ENCODE measurements at places on chromosomes 2 and 18. TPM values are rescaled to one million over a fixed set of nuclear protein-coding genes. Genes with fewer than 3 reads are reported as not detected.

GRCh38 chr2:176155356-176156044, 1.6 kb upstream of the HOXD3 start:
- no peak for DNase-seq

GRCh38 chr2:68726100-68726499, 8.5 kb upstream of the ARHGAP25 start:
- DNase-seq: no peak

- DNase-seq: no peak
Measured at GRCh38 chr2:43170405-43171105, 55.9 kb downstream of the ZFP36L2 start.

GRCh38 chr2:30613001-30613400, 166.0 kb downstream of the LCLAT1 start:
- no peak for DNase-seq

- DNase-seq: no peak
Measured at GRCh38 chr2:121492409-121492808, 38.3 kb upstream of the RNU4ATAC start.

GRCh38 chr2:69087912-69088240, 74.9 kb downstream of the ANTXR1 start:
- DNase-seq: no peak

GRCh38 chr2:27960237-27960912, 69.8 kb downstream of the BABAM2 start:
- DNase-seq: no peak

- DNase-seq: peak; percentile 80
Measured at GRCh38 chr2:64019083-64019974, at the start of gene VPS54. VPS54 (minus strand) TSS chr2:64019428; CDS start chr2:63983999, 35,429 bp downstream.

- no peak for DNase-seq
Measured at GRCh38 chr18:12615748-12616147, 42.2 kb downstream of the SPIRE1 start.

GRCh38 chr2:121018136-121019061, 266.6 kb downstream of the TFCP2L1 start:
- peak; percentile 77 for DNase-seq

GRCh38 chr2:96353606-96354101, 18.1 kb downstream of the NCAPH start:
- no peak for DNase-seq

DNA sequence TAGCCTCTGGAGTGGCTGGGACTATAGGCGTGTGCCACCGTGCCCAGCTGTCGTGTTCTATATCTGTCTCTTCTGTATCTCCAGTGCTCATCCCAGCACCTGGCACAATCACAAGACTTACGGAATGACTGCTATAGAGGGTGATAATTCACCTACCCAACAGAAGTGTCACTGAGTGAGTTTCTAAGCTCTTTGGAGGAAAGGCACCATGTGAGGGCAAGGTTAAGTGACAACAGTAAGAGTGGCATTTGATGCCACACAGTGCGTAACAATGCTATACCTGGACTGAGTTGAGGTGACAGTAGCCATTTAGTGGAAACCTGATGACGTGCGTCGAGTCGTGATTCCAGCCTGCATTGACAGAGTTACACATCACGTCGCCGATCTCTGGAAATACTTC, 89.0 kb downstream of the KCTD1 start:
- DNase-seq: no peak

DNA sequence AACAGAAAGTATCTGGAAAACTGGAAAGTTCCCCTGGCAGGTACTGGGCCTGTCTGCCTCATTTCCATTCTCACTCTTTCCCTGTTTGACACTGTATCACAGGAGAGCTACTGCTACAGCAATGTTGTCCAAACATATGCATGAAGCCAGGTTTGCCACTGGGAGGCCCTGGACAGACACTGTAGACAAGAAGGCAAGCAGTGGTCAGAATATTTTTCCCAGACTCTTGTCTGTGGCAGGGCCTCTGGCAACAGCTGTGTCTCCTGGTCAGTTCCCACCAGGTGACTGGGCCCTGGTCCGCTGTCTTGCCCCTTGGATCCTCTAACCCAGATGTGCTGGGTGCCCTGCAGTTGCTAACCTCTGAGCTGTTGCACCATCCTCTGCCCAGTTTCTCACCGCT, 178.9 kb upstream of the FANCL start:
- DNase-seq: no peak

- no peak for DNase-seq
Measured at GRCh38 chr2:134193006-134193405, 60.9 kb upstream of the MGAT5 start.

- DNase-seq: no peak
Measured at GRCh38 chr2:64119369-64119768, 24.9 kb downstream of the PELI1 start.

- no peak for DNase-seq
Measured at GRCh38 chr2:138716183-138716582, 64.0 kb downstream of the NXPH2 start.

DNA sequence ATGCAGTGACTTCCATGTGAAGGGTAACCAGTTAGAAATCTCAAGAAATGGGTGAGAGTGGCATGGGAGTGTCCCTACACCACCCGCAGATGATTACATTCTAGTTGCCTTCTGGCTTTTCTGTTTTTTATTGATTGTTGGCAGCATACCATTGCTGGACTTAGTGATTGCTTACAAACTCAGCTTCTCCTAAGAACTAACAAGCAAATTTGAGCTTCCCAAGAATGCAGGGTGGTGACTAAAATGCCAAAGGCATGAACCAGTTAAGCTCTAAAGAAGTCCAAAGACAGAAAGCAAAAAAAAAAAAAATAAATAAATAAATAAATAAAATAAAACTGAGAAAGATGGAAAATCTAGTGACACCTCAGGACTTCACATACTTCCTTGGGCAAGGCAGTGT, 245.5 kb upstream of the PARD3B start:
- no peak for DNase-seq

DNA sequence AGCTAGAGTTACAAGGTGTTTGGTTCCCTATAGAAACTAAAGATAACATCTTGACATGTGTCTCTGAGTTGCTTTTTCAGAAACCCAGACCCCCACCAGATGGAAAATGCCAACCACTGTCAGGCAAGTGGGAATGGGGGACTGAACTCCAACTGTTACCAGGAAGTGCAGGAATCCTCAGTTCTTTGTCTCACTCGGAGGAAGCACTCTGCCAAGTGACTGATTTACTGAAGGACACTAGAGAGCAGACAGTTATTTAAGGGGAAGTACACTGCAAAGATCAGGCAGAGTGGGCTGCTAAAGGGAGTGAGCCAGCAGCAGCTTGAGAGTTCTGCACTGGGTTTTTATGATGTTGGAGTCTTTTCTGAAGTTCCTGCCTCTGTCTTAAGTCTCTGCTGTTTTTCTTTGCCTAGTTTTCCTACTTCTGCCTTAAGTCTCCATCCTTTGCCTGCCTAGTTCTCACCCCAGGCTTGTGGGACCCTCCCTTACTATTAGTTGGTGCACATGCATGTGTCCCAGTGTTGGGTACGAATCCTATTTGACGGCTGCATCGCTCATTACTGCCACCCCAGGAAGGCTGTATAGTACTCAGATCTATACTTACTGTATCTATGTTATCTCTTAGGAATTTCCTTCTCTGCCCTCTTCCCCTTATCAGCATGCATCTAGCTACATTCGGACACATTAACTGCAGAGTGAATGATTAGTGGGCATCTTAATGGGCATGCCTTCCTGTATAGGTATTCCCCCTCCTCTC, 97.1 kb downstream of the TEX51 start:
- no peak for DNase-seq

GRCh38 chr18:76274468-76275289, 220.4 kb downstream of the ZNF516 start:
- no peak for DNase-seq

KIF5C gene
- total RNA-seq: 58.1 TPM

ENOSF1 gene
- 26.4 TPM for total RNA-seq

EVX2 gene
- not detected for total RNA-seq

IL1F10 gene
- total RNA-seq: not detected

ST6GAL2 gene
- total RNA-seq: 16.2 TPM
